ENCODE measurements at places on chromosomes 7 and 10.

GRCh38 chr10:88213065-88213605 lies 349.7 kb downstream of the PTEN start:
- no peak for ATAC-seq

DNA sequence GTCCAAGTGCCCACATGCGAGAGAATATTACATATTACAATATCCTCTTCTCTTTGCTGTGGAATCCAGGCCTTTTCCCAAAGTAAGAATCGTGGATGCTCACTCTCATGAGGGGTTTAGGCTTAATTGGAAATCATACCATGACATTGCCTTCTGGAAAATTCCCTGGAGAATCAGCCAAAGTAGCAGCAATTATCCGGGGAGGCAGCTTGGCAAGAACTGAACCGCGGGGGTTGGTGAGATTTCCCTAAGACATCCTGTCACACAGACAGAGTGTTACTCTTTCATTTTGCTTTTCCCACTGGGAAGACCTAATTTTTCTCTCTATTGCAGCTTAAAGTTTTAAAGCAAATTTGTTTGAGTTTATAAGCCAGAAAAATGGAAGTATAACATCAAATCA lies 463.6 kb upstream of the DPP6 start:
- ATAC-seq, result no peak

DNA sequence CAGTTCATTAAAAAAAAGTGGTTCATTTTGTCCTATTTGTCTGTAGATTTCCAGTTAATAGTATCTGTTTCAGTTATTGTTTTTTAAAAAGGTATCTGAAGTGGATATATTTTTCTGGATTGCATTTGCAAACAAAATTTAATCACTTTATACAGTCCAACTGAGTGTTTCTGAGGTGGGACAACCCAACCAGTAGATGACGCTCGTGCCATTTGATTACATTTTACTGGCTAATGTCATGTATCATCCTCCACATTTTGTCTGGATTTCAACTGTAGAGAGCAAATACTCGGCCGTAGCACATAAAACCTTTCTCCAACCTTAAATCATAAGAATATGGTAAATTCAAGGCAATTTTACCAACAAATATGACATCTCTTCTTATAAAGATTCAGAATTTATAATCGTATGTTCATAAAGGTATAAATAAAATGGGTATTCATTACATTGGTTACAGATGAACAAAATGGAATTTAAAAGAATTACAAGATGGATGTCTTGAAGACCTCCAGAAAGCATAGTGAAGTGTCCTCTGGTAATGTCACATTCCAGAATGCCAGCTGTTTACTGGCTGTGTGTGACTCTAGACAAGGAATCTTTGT lies 789.0 kb downstream of the PHTF2 start:
- ATAC-seq, result no peak

GRCh38 chr7:86949052-86949778 lies 110.2 kb downstream of the ELAPOR2 start:
- ATAC-seq, result no peak

GRCh38 chr7:99422186-99422585 lies 13.4 kb downstream of the BUD31 start:
- no peak for ATAC-seq

Data from gastroesophageal sphincter (tissue), 4 donors.